Vagina (tissue), 2 donors: ENCODE measurements at places on chromosomes 4 and X. TPM values are rescaled to one million over a fixed set of nuclear protein-coding genes. Genes with fewer than 3 reads are reported as not detected.

Gene CCNA2
- 5.4 TPM for total RNA-seq

GRCh38 chr4:122854447-122855352 lies 28.1 kb downstream of the FGF2 start:
- no peak for DNase-seq

DNA sequence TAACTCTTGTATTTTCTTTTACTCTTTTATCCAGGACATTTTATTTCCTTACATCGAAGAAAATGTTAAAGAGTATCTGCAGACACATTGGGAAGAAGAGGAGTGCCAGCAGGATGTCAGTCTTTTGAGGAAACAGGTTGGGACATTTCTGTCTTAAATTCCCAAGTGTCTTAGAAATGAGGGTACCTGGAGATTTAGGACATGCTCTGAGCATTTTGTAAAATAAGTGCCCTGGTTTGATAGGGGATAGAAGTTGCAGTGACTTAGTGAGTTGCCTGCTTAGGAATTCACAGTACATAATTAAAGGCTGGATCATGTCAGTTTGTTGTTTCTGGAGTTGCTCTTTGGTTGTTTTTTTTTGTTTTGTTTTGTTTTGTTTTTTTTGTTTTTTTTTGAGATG lies 17.5 kb downstream of the ENOPH1 start:
- DNase-seq = no peak

GRCh38 chrX:9997524-9997923 lies 30.4 kb downstream of the CLDN34 start:
- DNase-seq = no peak

GRCh38 chr4:170884969-170885570 lies 795.3 kb upstream of the AADAT start:
- DNase-seq = no peak

DNA sequence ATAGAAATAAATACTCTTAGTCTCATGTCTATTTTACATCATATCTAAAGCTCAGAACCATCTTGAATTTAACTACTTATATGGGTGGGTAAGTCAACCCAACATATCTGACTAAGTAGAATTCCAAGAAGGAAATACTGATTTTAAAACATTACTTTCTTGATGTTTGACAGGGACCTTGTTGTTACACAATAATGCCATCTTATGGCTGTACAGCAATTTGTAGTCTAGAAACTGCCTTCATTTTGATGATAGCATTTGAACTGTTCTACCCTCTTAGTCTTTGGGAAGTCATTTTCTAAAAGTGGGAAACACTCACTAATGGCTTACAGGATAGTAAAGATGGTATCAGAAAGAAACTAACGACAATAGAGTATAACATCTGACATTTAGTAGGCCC lies 929.5 kb downstream of the DMD start:
- no peak for DNase-seq
